ENCODE measurements at places on chromosomes 5 and 9.

DNA sequence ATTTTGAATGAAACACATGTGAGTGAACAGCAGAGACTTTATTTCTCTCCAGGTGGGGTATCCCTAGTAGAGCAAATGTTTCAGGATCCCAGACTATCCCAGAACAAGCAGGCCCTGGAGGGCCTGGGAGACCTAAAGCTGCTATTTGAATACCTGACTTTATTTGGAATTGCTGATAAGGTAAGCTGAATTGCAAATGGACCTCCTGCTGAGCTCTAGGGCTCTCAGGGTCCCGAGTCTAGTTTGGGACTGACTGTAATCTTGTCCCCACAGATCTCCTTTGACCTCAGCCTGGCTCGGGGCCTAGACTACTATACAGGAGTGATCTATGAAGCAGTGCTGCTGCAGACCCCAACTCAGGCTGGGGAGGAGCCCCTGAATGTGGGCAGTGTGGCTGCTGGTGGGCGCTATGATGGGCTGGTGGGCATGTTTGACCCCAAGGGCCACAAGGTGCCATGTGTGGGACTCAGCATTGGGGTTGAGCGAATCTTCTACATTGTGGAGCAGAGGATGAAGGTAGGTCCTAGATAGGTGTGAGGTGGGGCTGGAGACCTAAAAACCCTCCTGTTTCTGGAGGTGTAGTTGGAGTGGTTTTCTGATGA is 3.3 kb upstream of the ZMAT2 start:
- no peak for DNase-seq

GRCh38 chr9:8762479-8763085 is 963.0 kb upstream of the DMAC1 start:
- no peak for DNase-seq

DNA sequence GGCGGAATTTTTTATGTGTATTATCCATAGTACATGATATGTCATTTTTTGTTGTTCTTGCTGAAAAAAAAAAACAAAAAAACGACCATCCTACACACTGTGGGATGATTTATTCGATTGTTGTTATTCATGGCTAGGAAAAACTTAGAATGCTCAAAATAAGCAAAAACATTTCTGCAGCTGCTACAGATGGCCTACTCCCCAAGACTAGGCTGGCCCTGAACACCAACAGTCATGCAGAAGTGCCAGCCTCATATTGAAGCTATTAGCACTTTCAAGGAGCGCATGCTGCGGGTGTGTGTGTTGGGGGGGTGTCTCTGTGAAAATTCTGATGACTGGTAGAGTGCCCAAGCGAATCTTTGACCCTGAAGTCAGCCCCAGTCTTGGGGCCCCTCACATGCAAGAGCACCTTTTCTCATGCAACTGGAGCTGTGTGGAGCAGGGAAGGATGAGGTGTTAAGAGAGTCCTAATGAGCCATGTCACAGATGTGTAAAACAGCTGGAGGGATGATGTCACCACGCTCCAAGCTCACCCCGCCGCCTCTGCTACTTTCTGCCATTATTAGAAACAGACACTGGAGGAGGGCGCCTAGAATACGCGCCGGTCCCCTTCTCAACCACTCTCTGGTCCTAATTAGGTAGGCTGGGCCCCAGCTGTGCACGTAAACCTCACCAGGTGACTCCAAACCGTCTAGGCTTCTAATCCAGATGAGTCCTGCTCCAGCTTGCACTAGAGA is 61.0 kb upstream of the SMIM23 start:
- DNase-seq = no peak

DNA sequence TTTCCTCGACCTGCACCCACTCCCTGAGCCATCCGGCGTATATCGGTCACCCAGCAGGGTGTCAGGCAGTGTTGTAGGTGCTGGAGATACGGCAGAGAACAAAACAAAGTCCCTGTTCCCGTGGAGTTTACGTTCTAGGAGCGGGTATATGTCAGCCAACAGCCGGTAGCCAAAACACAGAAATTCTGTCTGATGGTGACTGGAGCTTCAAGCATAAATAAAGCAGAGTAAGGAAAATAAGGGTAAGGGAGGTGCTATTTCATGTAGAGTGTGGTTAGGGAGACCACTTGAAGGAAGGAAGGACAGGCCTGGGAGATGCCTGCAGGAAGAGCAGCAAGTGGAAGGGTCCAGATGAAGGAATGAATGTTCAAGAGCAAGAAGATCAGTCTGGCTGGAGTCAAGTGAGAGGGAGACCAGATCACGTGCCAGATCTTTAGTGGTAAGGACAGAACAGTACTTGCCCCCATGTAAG is 783 bp upstream of the ZFR start:
- no peak for DNase-seq

DNA sequence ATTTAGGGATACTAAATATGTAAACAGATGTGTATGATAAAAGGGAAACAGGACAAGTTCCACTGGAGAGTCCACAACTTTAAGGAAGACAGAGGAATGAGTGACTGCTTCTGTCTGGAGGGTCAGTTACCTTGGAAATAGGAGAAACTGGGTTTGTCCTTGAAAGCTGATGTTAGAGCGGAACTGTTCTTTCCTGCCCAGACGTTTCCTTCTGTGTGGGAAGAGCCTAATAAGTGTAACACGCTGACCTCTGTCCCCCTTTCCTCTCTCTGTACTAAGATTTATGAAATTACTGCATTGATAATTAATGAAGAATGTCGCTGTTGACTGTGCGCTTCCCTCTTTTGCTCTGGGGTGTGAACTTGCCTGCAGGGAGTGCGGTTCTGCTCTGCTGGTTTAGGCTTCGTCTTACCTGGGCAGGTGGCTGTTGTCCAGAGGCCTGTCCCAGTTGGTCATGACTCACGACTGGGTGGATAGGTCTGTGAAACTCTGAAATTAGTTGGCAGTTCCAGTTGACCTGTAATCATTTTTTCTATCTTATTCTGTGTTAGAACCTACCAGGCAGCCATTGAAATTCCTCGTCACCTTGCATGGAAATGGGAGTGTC is 126.8 kb downstream of the MTRR start:
- DNase-seq = no peak

- DNase-seq = no peak
Observed at GRCh38 chr5:98085593-98085992, 687.9 kb upstream of the RGMB start.

GRCh38 chr5:75710637-75711036 is 6.6 kb downstream of the POC5 start:
- no peak for DNase-seq

DNA sequence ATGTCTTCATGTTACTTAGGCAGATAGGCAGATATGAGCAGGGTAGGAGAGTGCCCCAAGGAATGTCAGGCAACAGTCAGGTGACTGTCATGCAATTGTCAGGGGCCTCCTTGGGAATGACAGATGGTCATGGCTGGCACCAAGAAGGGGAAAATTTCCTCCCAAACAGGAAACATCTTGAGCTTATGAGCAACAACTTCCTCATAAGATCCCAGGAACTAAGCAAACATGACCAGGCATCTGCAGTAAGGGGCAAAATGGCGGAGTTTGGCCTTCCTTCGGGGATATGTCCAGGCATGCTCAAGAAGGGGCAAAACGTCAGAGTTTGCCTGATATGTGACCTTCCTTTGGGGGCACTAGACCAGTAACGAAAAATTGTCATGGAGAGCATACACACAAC is 591.8 kb downstream of the PDE4D start:
- no peak for DNase-seq

DNA sequence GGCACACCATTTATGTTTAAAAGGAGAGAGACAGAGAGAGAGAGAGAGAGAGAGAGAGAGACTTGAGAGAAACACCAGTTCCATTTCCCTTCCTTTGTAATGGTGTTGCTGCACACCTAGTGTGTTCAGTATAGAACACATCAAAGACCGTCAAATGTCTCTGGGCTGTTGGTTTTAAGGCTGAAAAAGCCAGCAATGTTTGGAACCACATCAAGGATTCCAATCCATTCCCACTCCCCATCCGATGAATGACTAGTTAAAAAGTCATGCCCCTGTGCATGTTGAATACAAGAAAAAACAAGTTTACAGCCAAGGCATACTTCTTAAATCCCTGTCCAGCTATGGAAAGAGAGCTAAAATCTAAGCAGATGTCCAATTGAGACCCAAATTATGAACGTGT is 83.0 kb upstream of the IFNE start:
- DNase-seq = no peak

GRCh38 chr5:7186818-7187217 is 209.1 kb upstream of the ADCY2 start:
- DNase-seq = no peak

DNA sequence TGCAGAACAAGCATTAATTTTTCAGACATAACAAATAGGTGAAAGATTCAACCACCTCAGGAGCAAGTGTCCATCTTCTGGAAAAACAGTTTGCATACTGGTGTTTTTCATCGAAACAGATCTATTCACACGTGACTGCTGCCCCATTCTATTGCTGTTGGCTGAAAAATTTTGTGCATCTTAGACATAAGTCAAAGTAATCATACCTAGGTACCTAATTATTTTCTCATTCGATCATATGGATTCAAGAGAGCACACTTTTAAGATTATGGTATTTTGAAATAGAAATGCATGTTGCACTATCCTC is 72.9 kb upstream of the CDH6 start:
- no peak for DNase-seq

GRCh38 chr5:2801577-2802525 is 50.4 kb upstream of the IRX2 start:
- DNase-seq = no peak

DNA sequence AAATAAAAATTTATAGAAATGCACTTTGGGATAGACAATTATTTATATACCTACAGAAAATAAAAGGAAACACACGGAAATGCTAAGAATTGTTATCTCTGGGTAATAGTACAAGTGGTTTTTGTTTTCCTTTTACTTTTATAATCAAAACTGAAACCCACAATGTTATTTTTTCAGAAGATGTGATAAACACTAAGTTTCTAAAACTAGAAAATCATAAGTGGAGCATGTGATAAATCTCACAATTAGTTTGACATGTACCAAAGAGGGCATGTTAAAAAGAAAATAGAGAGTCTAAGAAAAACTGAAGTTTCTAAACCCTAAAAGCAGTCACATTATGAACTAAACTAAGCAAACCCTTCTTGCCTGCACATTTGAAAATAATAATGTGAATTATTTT is 61.1 kb downstream of the OXCT1 start:
- no peak for DNase-seq
